NCI-H187 (cell line): ENCODE measurements at places on chromosomes 1 and 21.

DNA sequence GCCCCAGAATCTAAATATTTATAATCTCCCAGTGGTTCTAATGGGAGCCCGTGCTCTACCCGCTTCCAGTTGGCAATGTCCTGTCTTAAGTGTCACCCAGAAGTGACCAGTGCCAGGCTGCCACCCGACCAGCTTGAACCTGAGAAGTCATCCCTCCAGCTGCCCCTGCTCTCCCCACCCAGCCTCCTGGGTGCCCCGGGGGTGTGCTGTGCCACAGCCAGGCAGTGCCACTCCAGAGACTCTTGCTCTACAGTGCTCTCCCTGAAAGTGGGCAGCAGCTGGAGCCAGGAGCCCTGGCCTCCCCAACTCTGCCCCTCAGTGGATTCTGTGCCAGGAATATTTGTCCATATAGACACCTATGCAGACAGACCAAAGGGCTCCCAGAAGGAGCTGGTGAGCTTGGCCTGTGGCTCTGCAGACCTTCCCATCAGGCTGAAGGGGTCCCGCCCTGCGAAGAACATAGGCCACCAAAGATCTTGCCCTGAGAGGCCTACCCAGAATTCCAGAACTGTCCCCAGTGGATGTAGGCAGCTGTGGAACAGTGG is 9.0 kb upstream of the EPS8L3 start:
- no peak for DNase-seq

DNA sequence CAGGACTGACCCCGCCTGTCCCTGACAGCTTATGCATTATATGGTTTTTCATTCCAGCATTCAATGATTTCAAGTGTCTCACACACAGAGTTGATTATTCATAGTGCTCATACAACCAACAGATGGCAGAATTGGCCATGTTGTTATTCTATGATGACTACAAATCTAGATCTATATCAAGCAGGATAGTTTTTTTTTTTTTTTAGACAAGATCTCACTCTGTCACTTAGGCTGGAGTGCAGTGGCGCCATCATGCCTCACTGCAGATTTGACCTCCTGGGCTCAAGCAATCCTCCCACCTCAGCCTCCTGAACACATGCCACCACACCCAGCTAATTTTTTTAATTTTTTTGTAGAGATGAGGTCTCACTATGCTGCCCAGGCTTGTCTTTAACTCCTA is 40.1 kb upstream of the LRRC8D start:
- DNase-seq, result no peak

DNA sequence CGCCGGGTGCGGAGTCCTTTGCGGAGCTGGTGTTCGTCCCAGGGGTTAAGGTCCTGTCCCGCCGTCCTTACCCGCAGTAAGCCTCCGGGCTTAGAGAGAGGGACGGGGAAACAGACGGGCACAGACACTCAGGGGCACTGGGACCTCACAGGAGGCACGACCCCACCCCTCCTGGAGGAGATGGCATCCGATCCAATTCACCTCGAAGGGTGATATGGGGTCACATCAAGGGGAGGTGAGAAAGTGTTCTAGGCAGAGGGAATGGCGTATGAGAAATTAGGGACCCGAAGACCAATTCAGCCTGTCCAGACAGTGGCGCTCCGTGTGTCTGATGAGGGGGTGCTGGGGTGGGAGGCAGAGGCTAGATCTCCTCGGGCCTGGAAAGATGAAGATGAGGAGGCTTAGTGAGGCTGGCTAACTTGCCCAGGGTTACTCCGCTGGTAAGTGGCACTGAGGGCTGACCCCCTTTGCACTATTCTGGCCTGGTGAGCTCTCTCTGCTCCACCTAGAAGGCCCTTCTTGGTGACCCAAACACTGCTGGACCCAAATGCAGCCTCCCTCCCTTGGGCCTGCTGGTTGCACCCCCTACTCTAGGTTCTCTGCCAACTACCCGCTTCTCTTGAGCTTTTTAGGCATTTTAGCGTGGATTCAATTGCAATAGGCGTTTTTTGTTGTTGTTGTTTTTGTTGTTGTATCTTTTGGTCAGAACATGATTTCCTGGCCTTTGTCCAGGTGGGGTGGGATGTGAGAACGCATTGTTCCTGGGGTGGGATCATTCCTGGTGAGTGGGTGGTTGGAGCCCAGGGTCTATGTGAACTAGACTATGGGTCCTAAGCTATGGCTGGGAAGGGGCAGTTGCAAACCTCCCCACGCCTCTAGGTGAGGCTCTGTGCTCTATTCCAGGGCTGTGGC is 12.3 kb downstream of the BTBD19 start:
- no peak for DNase-seq

- no peak for DNase-seq
Measured at GRCh38 chr1:234262007-234262753, 111.1 kb upstream of the COA6 start.

DNA sequence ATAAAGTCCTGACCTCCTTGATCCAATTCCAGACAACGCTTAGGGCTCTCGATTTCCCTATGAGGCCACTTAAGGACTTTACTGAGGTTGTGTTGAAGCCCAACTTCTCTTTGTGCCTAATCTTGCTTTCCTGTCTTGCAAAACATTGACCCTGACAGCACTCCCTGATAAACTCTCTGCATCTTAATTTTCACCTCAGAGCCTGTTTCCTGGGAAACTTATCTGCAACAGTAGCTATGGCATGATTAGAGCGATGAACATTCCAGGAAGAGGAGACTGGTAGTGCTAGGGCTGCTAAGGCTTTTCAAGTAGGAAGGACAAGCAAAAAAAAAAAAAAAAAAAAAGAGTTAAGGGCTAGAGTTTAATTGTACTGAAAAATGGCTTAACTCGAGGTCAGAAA is 118.9 kb downstream of the RGS21 start:
- no peak for DNase-seq
